ENCODE measurements at places on chromosomes 12 and 14. TPM values are rescaled to one million over a fixed set of nuclear protein-coding genes. Genes with fewer than 3 reads are reported as not detected.

GRCh38 chr14:91138511-91139359 is 24.9 kb downstream of the DGLUCY start:
- DNase-seq: peak; percentile 31

GRCh38 chr12:125983784-125984500 is 918.7 kb downstream of the AACS start:
- DNase-seq: no peak

GRCh38 chr14:61033054-61033453 is 52.0 kb downstream of the SLC38A6 start:
- no peak for DNase-seq

GRCh38 chr12:18275981-18276380 is 14.7 kb downstream of the PIK3C2G start:
- peak; percentile 41 for DNase-seq

DNA sequence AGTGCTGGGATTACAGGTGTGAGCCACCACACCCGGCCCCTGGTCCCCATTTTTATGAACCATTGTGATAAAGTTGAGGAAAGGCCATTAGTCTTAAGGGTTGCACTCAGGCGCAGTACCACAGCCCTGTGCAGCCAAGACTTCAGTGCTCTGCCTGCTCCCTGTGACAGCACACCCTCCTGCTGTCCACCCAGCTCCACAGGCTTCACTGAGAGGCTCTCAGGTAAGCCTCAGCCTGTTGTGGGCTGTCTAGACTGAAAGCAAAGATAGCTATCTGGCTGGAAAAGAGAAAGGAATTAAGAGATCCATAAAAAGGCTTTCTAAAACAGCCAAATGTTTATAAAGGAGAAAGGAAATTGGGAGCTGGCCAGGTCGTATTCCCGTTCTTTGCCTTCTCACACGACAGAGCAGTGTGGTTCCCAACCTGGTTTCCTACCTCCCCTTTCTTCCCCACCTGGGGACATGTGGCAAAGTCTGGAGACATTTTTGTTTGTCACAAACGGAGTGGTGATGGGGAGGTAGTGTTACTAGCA is 19.1 kb upstream of the DNM1L start:
- no peak for DNase-seq

DNA sequence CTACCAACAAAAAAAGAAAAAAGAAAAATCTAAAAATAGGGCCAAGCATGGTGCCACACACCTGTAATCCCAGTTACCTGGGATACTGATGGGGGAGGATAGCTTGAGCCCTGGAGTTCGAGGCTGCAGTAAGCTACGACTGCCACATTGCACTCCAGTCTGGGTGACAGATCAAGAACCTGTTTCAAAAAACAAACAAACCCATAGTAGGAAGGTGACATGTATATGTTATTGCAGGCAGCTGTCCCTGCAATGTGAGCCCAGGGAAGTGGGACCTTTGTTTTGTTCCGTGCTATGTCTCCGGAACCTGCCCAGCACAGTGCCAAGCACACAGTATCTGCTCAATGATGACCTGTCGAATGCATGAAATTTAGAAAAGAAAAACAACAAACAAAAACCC is 37.2 kb upstream of the YY1 start:
- DNase-seq: no peak

GRCh38 chr12:61311413-61311812 is 948.8 kb upstream of the USP15 start:
- DNase-seq: no peak

DNA sequence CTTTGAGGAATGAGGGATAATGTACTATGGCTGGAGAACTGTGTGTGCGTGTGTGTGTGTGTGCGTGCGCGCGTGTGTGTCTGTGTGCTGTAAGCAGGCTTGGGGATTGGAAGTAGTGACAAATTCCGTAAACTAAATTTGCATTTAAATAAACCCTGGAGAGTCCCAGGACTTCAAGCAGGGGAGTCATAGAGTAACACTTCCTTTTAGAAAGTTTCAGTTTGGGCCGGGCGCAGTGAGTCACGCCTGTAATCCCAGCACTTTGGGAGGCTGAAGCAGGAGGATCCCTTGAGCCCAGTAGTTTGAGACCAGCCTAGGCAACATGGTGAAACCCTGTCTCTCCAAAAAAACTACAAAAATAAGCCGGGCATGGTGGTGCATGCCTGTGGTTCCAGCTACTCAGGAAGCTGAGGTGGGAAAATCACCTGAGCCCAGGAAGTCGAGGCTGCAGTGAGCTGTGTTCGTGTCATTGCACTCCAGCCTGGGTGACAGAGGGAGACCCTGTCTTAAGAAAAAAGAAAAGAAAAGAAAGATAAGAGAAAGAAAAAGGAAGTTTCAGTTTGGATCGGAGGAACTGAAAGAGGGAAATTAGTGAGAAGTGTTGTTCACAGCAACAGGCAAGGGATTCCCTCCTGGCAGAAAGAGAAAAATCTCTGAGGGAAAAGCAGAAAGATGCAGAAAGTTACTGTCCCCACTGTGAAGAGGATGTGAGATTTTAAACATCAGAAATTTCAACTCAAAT is 222.7 kb upstream of the SOX5 start:
- no peak for DNase-seq

DNA sequence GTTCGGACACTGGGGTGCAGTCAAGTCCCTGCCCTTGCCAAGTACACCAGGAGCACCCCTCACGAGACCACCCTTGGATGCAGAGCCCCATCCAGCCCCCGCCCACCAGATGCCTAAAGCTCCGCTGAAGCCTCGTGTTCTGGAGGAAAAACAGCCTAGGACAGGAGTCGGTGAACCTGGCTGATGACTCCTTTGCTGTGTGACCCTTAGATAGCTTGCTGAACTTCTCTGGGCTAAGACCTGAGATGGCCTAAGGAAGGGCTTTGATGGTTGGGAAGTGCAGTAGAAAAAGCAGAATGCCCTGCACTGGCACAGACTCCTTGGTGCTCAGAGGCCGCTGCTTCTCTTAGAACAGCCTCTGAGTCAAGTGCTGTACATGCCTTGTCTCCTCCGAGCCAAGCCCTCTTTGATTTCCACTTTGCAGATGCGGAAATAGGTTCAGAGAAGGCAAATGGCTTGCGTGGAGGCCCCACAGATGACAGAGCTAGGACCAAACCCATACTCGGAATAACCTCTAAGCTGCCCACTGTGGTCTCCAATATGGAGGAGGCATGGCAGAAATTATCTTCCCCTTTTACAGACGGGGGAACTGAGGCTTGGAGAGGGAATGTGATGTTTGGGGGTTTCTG is 52.3 kb downstream of the MVK start:
- DNase-seq: no peak

LMO3 gene
- not detected for total RNA-seq

- DNase-seq: no peak
Observed at GRCh38 chr12:40168001-40168400, 56.8 kb upstream of the LRRK2 start.

DNA sequence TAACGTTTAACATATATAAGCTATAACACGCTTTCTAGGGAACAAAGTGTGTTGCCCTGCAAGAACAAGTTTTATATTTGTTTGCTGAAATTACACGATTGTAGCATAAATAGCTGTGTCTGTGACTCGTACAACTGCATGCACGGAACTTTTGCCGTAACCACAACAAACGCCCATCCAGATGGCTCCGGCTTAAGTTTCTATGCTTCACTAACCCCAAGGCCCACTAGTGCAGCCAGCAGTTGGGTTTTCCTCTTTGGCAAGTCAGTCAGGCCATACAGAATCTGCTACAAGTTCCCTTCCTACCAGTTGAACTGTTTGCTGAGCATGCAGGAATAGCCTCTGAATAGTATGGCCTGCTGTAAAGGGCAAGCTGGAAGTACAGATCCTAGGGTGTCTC is 12.1 kb downstream of the CSRP2 start:
- peak; percentile 86 for DNase-seq

DPF3 gene
- total RNA-seq: 6.5 TPM

DNA sequence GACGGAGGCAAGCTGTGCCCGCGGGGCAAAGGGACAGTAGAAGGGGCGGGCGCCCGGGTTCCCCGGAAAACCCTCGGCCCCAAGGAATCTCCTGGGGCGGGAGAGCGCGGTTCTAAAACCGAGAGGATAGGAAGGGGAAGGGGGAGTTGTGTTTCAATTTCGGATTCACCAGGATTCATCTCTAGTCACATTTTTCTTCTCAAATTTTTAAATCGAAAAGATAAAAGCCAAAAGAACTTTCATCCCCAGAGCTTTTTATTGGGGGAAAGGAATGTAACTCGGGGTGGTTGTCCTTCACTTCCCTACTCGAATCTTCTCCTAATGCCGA is 1.4 kb downstream of the BMP4 start:
- peak; percentile 71 for DNase-seq

DNA sequence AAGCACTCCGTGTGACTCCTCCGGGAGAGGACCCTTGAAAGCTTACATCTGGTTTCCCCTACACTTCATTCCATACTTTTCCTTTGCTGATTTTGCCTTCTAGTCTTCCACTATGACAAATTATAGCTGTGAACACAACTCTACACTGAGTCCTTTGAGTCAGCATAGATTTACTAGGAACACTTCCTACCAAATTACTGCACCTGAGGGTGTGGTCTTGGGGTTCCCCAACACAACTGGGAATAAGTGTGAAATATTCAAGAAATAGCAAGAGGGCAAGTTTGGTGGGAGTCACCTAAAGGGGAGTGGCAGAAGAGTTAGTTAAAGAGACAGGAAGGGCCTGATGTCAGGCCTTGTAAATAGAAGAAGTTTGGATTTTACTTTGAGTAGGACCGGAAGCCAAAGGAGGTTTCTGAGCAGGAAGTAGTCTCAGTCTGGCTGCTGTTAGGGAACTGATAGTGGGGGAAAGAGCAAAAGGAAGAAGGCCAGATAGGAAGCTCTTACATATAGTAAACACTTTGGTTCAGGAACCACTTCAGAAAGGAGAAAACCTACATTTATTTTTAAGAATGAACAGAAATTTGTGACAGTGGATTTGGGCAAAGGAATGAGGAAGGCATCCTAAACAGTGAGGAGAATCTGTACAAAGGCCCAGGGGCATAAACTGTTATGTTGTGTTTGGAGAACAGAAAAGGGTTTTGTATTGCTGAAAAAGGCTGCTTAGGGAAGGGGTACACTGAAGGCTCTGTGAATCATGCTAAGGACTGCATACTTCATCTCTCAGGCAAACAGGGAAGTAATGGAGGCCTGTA is 14.2 kb downstream of the SEL1L start:
- DNase-seq: peak; percentile 6

PGF gene
- 0.36 TPM for total RNA-seq

KRT85 gene
- total RNA-seq: not detected

TBC1D30 gene
- 0.20 TPM for total RNA-seq

STAB2 gene
- total RNA-seq: not detected

RIN3 gene
- 3.8 TPM for total RNA-seq

DNA sequence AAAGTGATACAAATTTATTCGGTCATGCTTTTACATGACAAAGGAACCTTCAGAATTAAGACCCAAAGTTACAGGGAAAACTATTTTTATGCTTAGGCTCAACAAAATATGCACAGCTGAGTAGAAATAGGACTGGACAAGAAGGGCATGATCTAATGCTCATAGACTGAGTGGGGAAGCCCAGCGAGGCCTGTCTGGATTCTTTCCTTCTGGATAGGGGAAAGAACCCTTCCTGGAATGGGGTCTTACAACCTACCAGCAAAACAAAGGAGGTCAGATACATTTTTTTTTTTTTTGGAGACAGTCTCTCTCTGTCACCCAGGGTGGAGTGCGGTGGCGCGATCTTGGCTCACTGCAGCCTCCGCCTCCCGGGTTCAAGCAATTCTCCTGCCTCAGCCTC is 2.2 kb upstream of the DDX55 start:
- no peak for DNase-seq

SLC25A21 gene
- 0.68 TPM for total RNA-seq

GRCh38 chr14:39060818-39061437 is 42.1 kb downstream of the SEC23A start:
- no peak for DNase-seq

- DNase-seq: no peak
Observed at GRCh38 chr14:23173031-23173430, 10.4 kb downstream of the SLC7A8 start.

C14orf93 gene
- 4.4 TPM for total RNA-seq

DNA sequence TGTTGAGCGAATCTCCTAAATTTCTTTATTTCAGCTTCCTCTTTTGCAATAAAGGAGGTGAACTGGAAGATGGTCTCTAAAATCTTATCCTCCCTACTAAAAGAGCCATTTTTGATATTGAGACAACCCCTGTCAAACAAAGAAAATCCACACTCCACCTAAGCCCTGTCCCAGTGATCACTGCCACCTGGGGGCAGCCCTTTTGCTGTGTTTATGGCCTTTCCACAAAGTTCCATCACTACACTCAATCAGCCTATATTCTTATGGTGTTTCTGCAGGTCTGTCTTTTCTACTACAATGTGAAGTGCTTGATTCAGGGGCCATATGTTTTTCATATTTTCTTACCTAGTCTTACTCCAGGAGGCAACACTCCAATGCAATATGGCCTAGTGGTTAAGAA is 163.7 kb downstream of the BMP4 start:
- DNase-seq: peak; percentile 10

- peak; percentile 93 for DNase-seq
Observed at GRCh38 chr12:47270782-47271664, 191.3 kb upstream of the AMIGO2 start.

DNA sequence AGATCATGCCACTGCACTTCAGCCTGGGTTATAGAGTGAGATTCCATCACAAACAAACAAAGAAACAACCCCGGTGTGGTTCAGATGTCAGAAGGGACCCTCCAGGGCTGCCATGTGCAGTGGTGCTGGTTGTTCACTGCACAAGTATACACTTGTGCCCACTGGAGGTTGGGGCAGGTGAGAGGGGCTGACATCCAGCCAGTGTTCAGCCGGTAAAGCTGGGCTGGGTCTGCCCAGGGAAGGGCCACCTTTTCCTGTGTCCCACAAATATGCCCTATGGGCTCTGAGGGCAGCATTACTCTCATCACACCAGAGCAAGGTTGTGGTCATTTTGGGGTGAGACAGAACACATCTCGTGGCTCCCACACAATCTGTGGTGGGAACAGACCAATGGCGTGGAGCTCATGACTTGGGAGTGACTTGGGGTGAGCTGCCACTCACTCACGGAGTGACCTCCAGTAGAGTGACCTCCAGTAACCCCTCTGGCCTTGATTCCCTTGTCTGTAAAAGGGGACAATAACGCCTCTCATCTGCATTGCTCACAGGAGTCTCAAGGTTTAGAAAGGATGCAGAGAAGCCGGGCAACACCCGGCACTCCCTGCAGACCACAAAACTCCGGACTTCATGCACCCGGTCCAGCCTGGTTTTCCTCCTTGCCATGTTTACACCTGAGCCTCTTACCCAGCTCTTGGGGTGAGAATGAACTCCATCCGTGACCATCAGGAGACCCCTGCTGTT is 69.0 kb upstream of the VRK1 start:
- no peak for DNase-seq

- DNase-seq: no peak
Observed at GRCh38 chr12:116466536-116466935, 92.6 kb upstream of the MAP1LC3B2 start.
